Hematopoietic multipotent progenitor cell treated with erythropoietin and hydrocortisone succinate and interleukin-3 and kit ligand, for 6 days (in vitro differentiated cells): ENCODE measurements at places on chromosomes 4 and X.

DNA sequence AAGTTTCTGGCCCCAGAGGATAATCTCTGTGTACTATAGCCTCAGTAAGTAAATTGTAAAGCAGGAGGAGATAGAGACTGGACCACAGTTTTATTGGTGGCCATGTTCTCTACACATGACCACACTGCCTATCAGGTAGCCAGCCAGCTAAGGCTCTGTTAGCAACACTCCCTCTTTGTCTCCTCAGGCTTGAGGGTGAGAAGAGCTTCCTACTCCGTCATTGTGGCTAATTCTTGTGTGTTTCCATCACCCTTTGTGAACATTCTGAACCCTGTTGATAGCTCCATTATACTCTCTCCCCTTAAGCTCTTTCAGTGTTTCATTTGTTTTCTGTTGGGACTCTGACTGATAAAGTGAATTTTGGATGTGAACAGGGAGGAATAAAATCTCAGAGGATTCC, 233.4 kb downstream of the CFAP299 start:
- DNase-seq = no peak

DNA sequence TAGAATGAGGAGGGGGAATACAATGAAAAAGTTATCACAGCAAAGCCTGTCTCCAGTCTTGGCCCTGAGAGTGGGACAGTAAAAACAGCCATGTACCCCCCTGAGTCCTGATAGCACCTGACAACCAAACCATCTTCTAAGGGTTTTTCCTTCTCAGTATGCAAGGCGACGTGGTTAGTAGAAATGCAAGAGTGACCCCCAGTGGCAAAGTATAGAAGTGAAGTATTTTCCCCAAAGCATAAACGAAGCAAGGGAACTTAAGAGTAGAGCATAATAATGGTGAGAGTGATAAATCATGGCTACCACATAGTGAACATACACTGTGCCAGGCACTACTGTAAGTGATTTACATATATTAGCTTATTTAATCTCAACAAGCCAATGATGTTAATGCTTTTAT, 52.8 kb downstream of the FAM47C start:
- DNase-seq = peak; percentile 44

- DNase-seq = no peak
Observed at GRCh38 chr4:153001626-153002025, 65.5 kb downstream of the FHDC1 start.

DNA sequence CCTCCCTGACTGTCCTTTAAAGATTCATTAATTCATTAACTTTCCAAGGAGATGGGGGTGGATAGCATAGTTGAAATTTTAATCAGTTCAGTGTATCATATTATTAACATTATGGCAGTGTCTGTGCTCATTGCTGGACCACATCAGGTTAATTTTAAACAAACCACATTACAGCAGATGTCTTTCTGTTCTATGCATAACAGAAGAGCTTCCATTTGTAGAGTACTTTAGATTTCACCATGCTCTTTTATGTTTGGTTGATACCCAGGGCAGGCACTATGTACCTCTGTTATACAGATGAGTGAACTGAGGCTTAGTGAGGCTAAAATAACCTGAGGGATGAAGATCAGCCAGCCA, 41.1 kb downstream of the AFF2 start:
- no peak for DNase-seq

GRCh38 chrX:7146703-7147412, 654 bp upstream of the STS start:
- peak; percentile 47 for DNase-seq

GRCh38 chr4:78323439-78323838, 228.1 kb upstream of the ANXA3 start:
- no peak for DNase-seq

GRCh38 chr4:134585972-134586371, 384.4 kb upstream of the PABPC4L start:
- DNase-seq = no peak

- DNase-seq = peak; percentile 3
Observed at GRCh38 chr4:46389301-46389775, 590 bp downstream of the GABRA2 start.

GRCh38 chrX:150704030-150704613, 10.9 kb downstream of the MTMR1 start:
- no peak for DNase-seq

- no peak for DNase-seq
Observed at GRCh38 chrX:139750390-139750789, 42.4 kb upstream of the MCF2 start.

GRCh38 chr4:74962584-74962983, 29.7 kb downstream of the PARM1 start:
- no peak for DNase-seq

- no peak for DNase-seq
Observed at GRCh38 chrX:87236830-87237440, 280.7 kb upstream of the KLHL4 start.

DNA sequence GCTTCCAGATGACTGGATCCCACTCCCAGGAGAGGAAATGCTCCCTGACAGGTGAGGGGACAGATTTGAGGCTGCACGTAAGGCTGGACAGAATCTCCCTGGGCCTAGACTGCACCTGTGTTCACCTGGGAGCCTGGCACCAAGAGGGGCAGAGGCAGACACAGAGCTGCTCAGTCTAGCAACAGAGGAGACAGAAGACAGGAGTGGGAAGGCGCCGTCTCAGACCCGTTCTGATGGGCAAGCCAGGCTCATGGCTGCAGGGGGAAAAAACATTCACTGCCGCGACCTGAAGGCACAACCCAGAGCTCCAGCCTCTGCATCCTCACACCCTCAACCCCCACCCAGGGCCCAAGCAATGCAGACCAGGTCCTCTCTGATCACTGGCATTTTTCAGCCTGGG, 16.8 kb downstream of the BCAP31 start:
- DNase-seq = no peak

DNA sequence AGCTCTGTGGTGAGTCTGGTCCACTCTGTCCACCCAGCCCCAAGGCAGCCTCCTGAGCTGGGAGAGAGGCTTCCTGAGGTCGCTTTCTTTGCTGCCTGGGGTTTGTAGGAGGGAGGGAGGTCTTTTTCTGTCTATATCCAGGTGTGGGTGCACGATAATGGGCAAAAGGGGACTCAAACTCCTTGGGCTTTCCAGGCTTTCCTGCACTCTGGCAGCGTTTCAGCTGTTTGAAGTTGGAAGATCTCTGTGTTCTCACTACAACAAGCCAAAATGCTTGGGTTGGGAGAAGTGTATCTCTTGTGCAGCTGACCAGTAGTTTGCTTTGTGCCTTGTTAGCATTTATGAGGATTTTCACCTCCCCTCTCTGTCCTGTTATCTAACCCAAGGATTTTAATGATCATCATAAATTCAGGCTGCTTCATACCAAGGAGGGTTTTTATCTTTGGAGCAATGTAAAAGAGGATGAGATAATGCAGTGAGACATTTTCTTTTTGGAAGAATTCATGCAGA, 126.3 kb downstream of the REPS2 start:
- peak; percentile 46 for DNase-seq

DNA sequence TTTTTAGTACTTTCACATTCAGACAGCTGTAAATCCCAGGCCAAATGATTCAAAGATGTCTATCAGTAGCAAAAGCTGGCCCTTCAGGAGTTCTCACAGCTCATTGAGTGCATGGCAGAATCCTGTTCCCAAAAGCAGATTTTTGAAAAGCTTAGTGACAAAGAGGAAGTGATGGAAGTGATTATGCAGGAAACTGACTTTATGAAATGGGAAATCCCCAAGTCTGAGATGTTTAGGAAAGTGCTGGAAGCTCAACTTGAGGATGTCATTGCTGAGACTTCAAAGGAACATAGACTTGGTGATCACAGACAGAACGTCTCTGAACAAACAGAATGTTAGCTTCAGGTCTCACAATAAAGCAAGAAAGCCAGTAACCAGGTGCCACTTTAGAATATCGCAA, 51.0 kb upstream of the CFAP47 start:
- no peak for DNase-seq

DNA sequence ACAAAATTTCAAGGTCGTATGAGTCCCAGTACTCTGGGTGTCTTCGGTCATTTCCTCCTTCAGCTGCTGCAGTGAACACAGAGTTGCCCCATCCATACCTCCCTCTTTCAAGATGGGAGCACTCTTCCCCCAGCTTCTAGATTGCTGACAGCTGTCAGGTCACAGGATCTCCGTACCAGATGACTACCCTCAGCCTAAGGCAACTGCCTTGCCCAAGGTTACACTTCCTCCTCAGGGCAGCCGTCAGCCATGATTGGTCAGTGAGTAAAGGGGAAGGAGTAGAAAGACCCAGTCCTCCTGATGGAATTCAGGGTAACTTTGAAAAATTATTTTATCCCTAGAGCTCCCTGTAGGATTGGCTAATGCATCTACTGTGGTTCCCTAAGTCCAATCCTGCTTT, 81.6 kb downstream of the NAF1 start:
- DNase-seq = no peak

- no peak for DNase-seq
Observed at GRCh38 chr4:18297684-18298083, 276.1 kb upstream of the LCORL start.

GRCh38 chr4:138598226-138598625, 356.1 kb upstream of the SLC7A11 start:
- DNase-seq = no peak

- no peak for DNase-seq
Observed at GRCh38 chr4:151555151-151555945, 146.4 kb downstream of the FHIP1A start.

- DNase-seq = no peak
Observed at GRCh38 chr4:181688432-181688831, 554.8 kb upstream of the TENM3 start.

- DNase-seq = no peak
Observed at GRCh38 chrX:42732506-42732905, 45.5 kb downstream of the PPP1R2C start.

DNA sequence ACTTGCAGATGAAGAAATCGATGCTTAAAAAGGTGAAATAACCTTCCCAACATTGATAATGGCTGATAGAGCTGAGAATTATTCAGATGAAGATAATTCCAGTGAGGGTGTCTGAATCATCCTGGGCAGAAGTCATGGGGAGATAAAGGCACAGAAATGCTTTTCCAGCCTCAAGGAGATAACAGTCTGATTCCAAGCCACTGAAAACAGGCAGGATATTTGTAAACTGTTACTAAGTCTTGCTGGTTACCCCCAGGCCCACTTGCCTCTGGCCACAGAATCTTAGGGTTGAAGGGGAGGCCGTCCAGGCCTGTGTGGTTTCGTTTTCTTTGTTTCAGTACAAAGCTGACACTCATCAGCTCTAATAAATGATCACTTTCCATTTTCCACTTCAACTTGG, 158.5 kb downstream of the SH3KBP1 start:
- no peak for DNase-seq

DNA sequence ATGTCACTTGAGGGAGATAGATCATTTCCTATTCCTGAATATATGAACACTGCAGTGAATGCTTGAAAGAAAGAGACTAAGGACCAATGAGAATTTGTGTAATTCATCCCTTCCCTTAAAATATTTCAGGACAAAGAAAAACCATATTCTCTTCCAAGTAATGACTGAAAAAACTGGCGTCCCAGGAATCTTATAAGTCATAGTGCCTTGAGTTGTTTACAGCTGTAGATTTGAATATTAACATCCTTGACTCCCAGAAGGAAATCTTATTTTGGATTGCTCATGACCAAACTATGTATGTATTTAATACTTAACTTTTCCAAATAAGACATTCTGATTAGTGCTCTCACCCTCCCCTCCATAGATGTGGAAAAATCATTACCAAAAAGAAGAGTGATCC, 55.5 kb downstream of the CLDN22 start:
- DNase-seq = no peak

GRCh38 chrX:44621078-44621477, 78.4 kb upstream of the FUNDC1 start:
- DNase-seq = peak; percentile 46

DNA sequence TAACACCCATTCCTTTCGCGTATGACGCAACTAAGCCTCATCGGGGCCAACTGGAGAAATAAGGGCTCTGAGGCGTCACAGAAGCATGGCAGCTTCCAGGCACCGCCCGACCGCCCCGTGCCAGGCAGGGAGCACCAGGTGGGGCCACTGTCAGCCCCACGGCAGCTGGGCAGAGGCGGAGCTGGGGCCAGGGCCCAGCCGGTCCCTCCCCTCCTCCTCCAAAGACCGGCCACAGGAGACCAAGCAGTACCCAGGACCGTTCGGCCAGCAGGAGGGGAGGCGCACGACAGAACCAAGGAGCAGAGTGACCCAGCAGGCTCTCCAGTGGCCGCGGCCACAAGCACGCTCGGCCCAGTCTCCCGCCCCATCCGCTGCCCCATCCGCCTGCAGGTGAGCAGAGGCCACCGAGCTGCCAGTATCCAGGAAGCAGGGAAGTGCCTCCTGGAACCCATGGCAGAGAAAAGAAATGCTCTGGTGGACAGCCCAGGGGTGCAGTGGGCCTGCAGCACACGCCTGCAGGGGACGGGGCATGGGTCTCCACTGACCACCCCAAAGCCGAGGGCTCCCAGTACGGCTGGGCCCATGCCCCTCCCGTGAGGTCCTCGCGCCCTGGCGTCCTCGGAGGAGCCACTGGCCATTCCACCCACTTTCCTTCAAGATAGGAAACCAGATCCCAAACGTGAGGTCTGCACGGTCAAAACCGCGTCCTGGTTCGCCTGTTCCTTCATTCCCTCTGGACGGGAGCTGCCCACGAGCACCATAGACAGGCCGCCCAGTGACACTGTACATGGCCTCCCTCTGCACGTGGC, 9.6 kb downstream of the CTBP1 start:
- no peak for DNase-seq

DNA sequence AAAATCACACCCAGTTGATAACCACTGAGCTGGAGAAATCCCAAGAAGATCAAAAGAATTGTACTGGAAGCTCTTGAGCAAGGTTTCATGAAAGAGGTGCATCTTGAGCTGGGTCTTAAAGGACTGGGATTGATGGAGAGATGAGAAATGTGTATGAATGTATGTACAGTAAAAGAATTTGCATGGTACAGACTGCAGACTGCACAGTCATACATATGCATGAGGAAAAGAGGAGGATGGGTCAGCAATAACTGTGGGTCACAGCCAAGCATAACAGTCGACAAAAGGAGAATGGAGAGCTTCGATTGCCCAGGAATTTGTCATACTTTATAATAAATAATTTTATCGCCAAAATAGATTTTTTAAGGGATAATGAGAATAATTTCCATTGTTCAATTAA, 4.8 kb upstream of the RELL1 start:
- DNase-seq = no peak

DNA sequence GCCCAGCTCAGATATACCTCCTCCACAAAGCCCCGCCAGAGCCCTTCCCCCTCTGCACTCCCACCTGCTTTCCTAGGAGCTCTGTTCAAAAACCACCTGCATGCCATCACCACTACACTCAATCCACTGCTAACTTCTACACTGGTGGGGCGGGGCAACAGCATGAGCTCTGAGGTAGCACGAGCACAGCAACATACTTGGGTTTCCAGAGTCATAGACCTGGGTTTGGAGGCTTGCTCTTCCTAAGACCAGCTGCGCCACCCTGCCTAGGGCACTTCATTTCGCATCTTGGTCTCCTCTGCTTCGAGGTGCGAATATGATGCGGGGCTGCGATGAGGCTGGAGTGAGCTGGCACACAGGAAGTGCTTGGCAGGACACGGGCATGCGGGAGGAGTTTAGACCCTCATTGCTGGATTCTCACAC, 3.6 kb downstream of the SASH3 start:
- DNase-seq = no peak
